ELF-1 (cell line): ENCODE measurements at places on chromosomes 11 and 22.

DNA sequence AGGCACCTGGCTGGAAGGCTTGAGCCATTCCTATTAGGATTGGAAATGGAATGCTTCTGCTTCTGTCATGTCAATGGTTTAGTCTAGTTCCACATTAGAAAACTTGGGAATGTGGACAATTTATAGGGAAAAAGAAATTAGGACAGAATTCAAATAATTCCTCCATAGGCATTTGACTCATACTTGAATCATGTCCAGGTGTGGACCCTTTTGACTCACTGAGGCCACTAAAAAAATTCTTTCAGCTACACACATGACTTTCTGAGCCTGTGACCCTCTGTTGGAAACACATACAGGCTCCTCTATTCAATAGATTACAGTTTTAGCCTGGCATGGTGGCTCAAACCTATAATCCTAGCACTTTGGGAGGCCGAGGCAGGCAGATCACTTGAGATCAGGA is 100.5 kb downstream of the RASSF10 start:
- no peak for DNase-seq

DNA sequence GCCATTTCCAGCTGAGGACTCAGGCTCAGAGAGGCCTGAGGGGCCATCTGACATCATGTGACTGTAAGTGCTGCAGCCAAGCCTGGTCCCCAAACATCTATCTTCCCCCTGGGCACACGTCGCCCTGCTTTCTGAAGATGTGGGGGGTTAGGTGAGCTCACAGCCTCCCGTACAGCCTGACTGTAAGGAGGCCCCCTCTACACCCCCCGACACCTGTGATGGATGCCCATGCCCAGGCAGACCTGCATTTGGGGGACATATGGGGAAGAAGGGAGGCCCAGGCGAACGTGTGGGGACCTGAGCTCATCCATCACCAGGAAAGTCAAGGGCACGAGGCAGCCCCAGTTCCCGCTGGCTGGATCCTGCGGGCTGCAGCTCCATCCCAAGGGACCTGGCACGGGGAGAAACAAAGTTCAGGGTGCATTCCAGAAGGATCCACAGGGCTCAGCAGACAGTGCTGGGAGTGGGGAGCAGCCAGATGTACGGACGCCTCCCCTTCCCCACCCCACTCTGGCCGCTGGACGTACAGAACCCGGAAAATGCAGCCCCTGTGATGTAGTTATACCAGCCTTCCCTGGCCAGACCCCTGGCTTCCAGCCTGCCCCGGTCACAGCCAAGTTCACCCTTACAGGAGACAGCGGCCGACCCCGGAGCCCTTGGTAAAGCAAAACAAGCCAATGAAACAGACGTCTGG is 1431.4 kb downstream of the BRD1 start:
- no peak for DNase-seq

GRCh38 chr22:33848251-33848650 is 72.0 kb downstream of the LARGE1 start:
- DNase-seq: no peak

DNA sequence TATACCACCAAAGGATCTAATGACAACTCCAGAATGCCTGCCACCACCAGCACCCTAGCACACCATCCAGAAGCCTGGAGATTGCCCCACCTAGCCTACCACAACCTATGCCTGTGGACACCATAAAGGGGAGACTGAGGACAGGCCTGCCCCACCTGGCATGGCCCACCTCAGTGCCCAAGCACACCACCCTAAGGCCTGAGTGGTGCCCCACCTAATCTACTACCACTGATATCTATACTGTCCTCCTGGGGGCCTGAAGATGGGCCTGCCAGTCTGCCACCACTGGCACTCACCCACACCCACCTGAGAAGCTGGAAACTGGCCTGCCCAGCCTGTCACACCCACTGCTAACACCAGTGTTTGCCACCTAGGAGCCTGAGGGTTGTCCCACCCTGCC is 31.8 kb downstream of the SAA4 start:
- no peak for DNase-seq

DNA sequence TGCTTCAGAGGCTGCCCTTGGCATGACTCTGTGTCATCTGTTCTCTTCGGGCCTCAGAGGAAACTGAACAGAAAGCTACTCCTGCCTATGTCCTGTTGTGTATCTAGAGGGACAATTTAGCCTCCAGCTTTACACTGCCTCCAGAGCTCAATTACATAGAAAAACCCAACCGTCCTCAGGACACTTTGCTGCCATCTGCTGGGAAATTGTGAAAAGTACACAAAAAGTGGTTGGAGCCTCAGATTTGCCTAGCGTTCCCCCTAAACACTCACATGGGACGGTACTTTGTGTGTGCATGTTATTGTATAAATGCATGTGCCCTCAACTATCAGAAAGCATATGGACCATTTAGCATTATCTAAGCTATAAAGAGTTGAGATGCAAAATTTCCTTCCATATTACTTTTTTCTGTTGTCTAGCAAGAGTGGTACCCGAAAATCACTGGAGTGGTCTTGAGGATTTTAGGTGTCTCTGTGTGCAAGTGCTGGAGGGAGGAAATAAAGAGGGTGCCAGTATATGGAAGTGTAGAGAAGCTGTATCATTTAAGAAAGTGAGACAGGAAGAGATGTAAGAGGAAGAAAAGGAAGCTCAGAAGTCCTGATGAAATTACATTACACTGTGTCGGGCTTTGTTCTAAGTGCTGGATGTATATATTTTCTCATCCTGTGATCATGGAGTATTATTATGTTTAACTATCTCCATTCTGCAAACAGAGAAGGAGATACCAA is 8.7 kb upstream of the MS4A4E start:
- DNase-seq: peak; percentile 63

DNA sequence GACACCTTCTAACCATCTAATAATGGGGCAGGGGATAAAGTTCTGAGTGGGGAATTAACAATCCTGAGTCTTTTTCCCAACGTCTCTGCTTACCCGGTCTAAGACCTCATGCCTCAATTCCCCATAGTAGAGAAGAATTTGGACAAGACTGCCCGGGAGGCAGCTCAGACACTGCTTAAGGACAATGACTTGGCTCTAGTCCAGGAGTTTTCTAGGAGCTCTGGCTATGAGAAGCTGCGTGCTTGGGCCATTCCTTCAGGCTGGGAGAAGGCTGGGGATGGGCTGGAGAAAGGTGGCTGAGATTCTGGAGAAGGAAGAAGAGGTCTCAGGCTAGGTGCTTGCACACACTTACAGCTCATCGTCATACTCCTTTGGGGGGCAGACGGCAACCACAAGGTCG is 19.8 kb upstream of the ABCC8 start:
- DNase-seq: no peak

DNA sequence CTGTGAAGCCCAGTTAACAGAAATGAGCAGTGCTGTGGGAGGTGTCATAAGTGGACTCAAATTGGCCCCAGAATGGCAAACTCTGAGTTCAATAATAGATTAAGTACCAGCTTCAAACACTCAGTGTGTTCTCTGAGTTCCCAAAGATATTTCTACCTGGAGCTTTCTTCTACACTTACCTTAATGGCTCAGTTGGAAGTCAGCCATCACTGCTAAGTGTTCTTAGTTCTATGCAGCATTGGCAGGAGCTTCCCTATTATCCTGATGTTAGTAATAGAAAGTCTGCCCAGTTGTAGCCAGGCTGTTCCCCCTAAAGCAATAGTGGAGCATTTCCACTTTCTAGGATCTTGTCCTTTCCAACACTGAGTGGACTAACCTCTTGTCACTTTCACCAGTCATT is 9.7 kb upstream of the PIK3IP1 start:
- DNase-seq: no peak

GRCh38 chr11:57501953-57502352 is 13.5 kb downstream of the SLC43A1 start:
- DNase-seq: no peak

DNA sequence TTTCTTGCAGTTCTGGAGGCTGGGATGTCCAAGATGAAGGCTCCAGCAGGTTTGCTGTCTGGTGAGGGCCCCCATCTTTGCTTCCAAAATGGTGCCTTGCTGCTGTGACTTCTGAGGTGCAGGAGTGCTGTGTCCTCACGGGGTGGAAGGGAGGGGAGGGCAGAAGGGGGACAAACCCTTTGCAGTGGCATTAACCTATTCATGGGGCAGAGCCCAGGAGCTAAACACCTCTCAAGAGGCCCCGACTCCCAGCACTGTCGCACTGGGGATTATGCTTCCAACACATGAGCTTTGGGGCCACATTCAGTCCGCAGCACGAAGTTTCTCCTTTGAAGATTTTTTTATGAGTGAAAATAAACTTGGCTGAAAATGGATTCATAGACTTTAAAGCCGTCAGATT is 25.5 kb upstream of the OSBPL5 start:
- no peak for DNase-seq

- DNase-seq: no peak
Observed at GRCh38 chr22:11628651-11629511, 3899.1 kb upstream of the OR11H1 start.

DNA sequence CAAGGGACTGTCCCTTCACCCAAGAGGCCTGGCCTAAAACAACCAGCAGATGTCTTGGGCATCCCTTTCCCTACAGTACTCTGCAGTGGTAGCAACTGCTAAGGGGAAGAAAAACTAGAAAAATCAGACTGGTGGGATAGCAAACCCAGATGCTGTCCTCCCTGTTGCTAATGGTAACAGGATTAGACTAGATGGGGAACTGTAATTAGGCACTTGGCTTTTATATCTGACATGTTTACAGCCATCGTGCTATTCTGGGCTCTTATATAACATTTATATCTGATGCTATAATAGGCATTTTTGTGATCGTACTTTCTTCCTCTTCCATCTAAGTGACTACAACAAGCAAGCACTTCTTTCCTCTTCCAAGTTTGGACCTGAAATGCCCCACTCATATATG is 316.7 kb downstream of the DLG2 start:
- DNase-seq: no peak

DNA sequence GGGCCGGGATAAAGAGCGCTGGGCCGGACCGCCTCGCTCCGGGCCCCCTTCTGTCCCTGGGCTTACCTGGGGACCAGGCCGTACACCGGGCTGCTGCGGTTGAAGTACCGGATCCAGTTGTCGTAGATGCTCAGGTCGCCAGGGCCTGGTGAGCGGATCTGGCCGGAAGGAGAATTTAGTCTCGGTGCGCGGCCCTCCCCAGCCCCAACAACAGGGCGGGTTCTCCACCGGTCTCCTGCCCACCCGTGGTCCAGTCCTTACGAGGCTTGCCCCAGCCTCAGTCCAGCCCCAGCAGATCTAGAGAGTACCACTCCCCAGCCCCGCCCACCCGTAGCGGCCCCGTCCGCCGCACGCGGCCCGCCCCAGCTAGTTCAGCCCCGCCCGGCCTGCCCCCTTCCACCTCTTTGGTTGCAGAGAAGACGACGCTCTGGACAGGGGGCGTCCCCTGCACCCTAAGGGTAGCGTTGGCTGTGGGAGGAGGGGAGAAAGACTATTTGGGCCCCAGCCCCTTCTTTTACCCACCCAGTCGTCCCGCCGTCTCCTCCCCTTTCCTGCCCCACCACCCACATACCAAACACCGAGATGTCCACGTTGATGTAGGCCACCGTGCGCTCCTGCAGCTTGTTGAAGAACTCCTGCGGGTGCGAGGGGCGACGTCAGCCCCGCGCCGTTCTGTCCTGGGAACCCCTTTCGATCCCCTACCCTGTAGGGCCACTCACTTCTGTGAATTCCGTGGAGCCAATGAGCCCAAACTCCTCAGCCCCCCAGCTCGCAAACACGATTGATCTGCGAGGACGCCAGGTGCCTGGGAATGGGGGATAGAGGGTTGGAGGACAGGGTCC is 6.8 kb downstream of the SAC3D1 start:
- no peak for DNase-seq

DNA sequence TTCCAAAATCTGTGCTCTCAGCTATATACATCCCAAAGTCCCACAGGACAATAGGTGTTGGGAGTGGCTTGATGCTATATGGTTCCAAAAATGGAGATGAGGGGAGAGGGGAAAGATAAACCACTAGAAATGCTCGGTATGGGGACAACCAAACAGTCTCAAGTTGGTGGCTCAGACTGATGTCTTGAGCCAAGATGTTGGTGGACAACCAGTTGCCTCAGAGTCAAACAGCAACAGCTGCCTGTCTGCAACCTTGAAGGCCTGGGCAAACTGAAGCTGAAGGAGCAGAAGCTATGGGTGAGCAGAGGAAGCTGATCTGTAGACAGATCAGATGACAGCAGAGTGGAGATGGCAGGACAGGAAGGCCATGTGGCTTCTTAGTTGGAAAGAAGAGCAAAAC is 4.0 kb downstream of the RRP8 start:
- no peak for DNase-seq

- no peak for DNase-seq
Observed at GRCh38 chr11:93993747-93994146, 27.4 kb upstream of the HEPHL1 start.

GRCh38 chr22:22386602-22387385 is 121.7 kb downstream of the ZNF280B start:
- DNase-seq: no peak

- DNase-seq: no peak
Observed at GRCh38 chr11:60905047-60905446, 1.3 kb downstream of the PRPF19 start.

DNA sequence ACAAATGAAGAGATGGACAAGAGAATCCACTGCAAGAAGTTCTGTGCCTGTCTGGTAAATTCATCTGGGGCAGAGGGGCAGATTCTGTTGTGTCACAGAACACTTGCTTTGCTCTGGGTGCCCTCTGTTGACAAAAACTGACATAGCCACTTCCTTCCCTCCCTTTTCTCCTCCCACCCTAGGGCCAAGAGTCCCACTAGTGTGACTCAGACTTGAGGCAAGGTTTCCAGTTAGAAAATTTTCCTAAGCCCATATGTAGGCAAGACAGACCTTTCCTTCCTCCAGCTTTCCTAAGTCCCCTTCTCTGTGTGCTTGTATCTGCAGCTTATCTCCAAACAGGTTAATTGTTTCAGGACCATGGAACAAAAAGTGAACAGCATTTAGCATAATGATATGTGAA is 106.8 kb downstream of the RBFOX2 start:
- peak; percentile 82 for DNase-seq

DNA sequence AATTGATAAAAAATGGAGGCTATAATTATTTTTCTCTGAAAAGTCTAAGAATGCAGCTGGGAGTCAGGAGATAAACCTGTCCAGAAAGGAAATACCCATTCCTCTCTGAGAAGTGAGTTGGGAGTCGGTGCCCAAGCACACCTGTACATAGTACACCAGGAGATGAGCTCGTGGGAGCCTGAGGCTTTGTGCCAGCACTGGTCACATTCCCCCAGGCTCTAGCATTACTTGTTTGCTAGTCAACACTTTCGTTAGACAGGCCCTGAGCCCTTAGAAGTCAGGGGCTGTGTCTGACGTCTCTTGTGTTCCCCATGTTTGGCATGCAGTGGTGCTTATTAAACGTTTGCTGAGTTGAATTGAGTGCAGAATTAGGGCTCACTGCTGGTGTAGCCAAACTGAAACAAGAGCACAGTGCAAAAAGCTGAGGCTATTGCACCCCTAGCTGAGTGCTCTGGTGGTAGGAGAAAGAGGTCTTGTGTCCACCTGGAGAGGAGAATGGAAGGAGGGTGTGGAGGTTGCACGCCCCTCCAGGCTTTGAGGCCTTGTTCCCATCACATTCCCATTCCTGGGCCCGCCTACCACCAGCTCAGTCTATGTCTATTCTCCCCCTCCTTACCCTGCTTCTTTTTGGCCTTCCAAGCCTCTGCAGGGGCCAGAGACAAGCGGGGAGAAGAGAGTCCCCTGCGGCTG is 6.8 kb downstream of the ROBO4 start:
- DNase-seq: no peak
